ENCODE measurements at places on chromosomes 7 and 10.

DNA sequence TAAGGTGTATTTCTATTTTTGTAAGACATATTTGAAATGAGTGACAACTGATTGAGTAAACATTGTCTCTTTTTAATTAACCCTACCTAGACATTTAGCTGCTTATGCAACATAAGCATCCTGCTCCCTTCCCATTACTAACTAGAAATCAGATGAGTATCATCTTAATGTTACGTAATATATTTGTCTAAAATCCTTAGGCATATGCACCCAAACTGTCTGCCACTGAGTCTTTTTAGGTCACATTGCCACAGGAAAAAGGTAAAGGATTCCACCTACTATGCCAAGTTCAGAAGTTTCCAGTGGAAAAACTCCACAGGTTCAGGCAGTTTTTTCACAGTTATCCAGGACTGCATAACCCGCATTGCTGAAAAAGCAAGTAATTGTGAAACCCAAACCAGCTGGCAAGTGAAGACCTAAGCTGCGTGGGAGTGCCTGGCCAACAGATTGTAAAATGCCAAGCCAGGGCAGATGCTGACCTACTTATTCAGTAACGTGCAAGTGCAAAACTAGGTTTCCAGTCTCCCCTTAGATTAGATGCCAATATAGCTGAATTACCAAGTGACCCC is 983.7 kb downstream of the GATA3 start:
- no peak for DNase-seq

DNA sequence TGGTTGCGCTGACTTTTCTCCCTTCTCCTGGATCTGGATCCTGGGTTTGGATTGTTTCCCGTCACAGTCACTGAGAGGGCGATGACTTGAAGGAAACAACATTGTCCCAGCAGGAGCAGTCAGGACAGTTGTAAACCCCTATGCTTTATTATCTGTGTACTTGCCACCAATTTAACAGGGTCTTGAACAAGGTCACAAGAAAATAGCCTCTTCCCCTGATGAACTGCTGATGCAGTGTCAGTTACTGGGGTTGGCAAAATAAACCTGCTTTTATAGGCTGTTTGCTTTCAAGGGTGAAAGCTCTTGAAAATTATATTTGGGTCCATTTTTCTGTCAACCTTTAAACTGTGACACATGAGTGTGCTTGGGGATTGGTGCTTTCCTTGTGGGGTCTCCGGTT is 238.9 kb downstream of the ACTR3B start:
- no peak for DNase-seq

DNA sequence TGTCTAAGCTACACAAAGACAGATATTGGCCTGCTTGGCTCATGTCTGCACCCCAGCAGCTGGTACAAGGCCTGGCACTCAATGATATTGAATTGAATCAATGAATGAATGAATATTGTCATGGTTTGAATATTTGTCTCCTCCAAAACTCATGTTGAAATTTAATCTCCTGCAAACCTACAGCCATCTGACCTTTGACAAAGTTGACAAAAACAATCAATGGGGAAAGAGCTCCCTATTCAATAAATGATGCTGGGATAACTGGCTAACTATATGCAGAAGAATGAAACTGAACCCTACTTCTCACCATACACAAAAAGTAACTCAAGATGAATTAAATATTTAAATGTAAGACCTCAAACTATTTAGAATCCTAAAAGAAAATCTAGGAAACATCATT is 144.7 kb downstream of the CYP26A1 start:
- no peak for DNase-seq

GRCh38 chr10:29691564-29692072 is 56.8 kb upstream of the SVIL start:
- DNase-seq = no peak

- DNase-seq = no peak
Observed at GRCh38 chr10:79077488-79078173, 8.9 kb downstream of the ZMIZ1 start.

DNA sequence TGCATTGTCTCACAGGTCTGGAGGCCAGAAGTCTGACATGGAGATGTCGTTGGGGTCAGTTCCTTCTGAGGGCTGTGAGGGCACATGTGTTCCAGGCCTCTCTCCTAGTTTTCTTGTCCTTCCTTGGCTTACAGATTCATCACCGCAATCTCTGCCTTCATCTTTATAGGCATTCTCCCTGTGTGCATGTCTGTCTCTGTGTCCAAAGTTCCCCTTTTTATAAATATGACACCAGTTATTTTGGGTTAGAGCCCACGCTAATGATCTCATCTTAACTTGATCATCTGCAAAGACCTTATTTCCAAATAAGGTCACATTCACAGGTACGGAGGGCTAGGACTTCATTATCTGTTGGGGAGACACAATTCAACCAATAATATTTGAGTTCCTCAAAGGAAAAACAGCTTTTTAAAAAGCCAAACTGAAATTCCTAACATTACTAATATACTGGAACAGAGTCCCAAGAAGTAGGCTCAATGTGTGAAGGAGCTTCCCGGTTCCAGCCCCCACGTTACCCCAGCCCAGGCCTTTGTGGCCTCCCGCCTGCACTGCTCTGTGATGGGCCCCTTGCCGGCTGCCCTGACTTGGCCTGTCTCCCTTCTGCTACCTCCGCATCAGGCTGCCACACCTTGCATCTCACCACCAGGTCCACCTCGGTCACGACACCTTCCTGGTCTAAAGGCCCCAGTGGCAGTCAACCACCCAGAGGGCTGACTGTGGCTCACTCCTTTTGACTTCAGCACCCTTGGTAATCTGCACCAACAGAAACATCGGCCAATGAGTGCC is 142.7 kb downstream of the KCNMA1 start:
- DNase-seq = peak; percentile 70

DNA sequence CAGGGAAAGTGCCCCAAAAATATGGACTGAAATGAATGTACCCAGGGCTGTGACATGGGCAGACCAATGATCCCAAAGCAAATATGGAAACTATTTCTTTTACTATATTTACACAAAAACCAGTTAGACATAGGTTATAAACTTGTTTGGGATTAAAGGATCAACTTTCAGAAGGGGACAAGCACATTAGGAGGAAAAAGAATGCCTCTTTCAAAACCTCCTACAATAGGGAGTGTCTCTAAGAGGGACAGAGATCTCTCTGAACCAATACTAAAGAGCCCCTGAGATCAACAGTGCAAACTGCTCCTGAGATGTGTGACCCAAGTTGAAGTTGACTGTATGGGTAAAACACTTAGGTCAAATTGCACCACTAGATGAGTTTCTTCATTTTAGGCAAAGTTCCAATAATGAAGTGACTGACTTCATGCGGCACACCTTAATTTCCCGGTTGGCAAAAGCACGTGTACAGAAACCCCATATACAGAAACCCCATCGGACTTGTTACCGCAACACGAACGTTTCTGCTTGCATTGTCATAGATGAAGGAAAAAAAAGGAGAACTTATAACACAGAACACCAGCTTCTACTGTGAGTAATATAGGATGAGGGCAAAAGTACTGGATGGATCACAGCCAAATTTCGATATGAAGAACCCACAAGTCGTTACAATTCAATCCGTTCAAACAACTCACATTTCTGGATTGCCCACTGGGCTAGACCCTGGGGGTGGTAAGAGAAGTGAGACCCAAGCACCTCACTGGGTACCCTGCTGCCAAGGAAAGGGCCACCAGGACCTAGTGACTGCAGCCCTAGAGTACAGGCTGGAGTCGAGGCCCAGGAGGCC is 4.3 kb downstream of the SVIL start:
- peak; percentile 86 for DNase-seq

DNA sequence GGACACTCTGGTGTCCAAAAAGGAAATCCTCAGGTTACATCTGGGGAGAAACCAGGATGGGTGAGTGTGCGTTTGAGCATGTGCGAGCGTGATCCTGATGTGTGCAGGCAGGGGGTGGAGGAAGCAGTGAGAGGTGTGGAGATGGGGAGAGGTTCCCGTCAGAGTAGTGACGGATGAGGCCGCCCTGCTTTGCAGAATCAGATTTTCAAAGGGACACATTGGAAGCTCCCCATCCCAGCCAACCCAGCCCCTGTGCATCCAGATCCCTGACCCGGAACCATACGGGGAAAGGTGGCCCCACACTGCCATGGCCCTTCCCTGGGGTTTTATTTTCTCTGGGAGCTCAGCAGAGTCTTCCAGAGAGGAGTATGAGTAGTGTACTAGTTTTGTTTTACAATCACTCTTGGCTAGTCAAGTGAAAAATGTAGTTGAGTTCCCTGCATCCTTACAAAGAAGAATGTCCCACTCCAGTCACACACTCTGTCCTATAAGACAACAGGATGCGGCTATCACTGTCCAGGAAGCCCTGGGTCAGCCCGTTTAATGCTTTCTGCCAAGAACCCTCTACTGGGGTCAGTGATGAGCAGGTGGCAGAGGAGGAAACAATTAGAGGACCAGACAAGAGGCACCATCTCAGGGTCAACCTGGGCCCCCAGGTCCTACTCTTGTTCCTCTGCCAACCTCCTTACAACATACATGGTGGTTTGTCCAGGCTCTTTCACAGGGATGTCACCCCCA is 46.8 kb upstream of the PDLIM1 start:
- DNase-seq = no peak

Measured in inflammatory macrophage treated with lipopolysaccharide for 1 hour (primary cell).